ENCODE measurements at places on chromosomes 5 and 9. TPM values are rescaled to one million over a fixed set of nuclear protein-coding genes. Genes with fewer than 3 reads are reported as not detected.
A peak's percentile ranks its signal among the peaks of the same experiment; 100 is the strongest.

GRXCR2 gene
- not detected for total RNA-seq

- no peaks in the 10 kb centered on the region for H3K4me1 ChIP-seq
- no peak overlapping the region for H3K27ac ChIP-seq
- no peak overlapping the region for H3K4me3 ChIP-seq
- no peak for DNase-seq
Observed at GRCh38 chr5:2602451-2603271, 148.8 kb downstream of the IRX2 start.

- peaks cover 15% of the 10 kb centered on the region for H3K4me1 ChIP-seq
- H3K27me3 ChIP-seq, result no peaks in the 10 kb centered on the region
- DNase-seq, result peak; percentile 88
- H3K4me3 ChIP-seq, result peak overlapping the region; percentile 89
- peak overlapping the region; percentile 97 for H3K27ac ChIP-seq
Observed at GRCh38 chr9:129175825-129176633, 2.0 kb downstream of the IER5L start.

CAAP1 gene
- total RNA-seq, result 6.1 TPM

DNA sequence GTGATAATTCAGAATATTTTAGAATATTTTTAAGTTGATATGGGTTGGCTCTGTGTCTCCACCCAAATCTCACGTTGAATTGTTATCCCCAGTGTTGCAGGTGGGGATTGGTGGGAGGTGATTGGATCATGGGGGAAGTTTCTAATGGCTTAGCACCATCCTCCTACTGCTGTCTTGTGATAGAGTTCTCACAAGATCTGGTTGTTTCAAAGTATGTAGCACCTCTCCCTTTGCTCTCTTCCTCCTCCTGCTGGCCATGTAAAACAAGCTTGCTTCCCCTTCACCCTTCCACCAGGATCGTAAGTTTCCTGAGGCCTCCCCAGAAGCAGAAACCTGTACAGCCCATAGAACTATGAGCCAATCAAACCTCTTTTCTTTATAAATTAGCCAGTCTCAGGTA is 214.6 kb upstream of the C9orf72 start:
- no peaks in the 10 kb centered on the region for H3K27me3 ChIP-seq
- no peak for DNase-seq
- no peak overlapping the region for H3K4me3 ChIP-seq
- no peaks in the 10 kb centered on the region for H3K36me3 ChIP-seq
- H3K27ac ChIP-seq, result no peak overlapping the region

Measured in IMR-90 (cell line).